Osteocyte (in vitro differentiated cells): ENCODE measurements at places on chromosomes 1 and 21. TPM values are rescaled to one million over a fixed set of nuclear protein-coding genes. Genes with fewer than 3 reads are reported as not detected.

GRCh38 chr1:40820911-40821693 lies 37.5 kb downstream of the KCNQ4 start:
- no peaks in the 10 kb centered on the region for H3K27me3 ChIP-seq
- no peak overlapping the region for H3K27ac ChIP-seq
- H3K36me3 ChIP-seq, result no peaks in the 10 kb centered on the region
- no peak for DNase-seq
- no peak overlapping the region for H3K4me3 ChIP-seq

DNA sequence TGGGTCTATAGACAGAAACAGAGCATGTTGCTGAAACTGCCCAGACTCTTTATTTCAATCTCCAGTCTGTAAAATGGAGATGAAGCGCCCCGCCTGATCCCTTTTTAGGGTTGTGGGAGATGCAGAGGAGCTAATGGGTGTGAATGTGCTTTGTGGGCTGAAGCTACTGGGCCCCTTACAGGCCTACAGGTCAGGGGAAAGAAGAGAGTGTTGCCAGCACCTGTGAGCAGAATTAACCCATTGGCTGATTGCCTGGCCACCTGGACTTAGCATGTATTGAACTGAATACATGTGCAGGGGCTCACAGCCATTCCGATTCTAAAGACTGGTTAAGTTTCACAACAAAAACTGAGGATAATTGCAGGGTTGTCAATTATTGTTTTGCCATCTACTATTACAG lies 13.9 kb upstream of the ATF3 start:
- peaks cover 14% of the 10 kb centered on the region for H3K4me1 ChIP-seq
- peaks cover 21% of the 10 kb centered on the region for H3K27me3 ChIP-seq
- no peak overlapping the region for H3K27ac ChIP-seq
- H3K4me3 ChIP-seq, result no peak overlapping the region

- H3K4me1 ChIP-seq, result no peaks in the 10 kb centered on the region
- no peaks in the 10 kb centered on the region for H3K36me3 ChIP-seq
- H3K4me3 ChIP-seq, result no peak overlapping the region
- peaks cover 18% of the 10 kb centered on the region for H3K27me3 ChIP-seq
These were observed 36.2 kb downstream of the SIM2 start for GRCh38 chr21:36735201-36735515.

DNA sequence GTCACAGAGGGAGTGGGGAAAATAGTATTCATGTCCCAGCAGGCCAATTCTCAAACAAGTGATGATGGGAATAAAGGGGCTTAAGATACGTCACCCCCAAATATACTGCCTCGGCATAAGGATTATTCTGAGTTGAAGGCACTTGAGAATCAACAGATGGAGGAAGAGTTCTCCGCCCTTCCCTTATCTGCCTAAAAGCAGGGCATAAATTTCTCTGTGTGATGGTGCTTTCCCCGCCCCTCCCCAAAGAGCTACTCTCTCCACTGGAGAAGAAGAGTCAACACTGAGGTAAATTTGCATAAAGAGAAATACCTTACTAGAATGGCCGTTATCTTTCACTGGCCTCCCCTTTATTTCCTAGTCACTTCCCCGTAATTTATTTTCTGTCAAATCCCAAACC lies 18.7 kb downstream of the BECN2 start:
- no peaks in the 10 kb centered on the region for H3K36me3 ChIP-seq
- H3K4me3 ChIP-seq, result no peak overlapping the region
- no peaks in the 10 kb centered on the region for H3K27me3 ChIP-seq
- DNase-seq, result no peak

The G0S2 gene
- total RNA-seq, result 0.40 TPM in 1 of 2 replicates, not detected in the other

- no peak overlapping the region for H3K27ac ChIP-seq
- DNase-seq, result peak; percentile 67
- H3K4me3 ChIP-seq, result no peak overlapping the region
- H3K36me3 ChIP-seq, result no peaks in the 10 kb centered on the region
- H3K4me1 ChIP-seq, result no peaks in the 10 kb centered on the region
These were observed 416.9 kb downstream of the PTPRU start for GRCh38 chr1:29653034-29653810.

DNA sequence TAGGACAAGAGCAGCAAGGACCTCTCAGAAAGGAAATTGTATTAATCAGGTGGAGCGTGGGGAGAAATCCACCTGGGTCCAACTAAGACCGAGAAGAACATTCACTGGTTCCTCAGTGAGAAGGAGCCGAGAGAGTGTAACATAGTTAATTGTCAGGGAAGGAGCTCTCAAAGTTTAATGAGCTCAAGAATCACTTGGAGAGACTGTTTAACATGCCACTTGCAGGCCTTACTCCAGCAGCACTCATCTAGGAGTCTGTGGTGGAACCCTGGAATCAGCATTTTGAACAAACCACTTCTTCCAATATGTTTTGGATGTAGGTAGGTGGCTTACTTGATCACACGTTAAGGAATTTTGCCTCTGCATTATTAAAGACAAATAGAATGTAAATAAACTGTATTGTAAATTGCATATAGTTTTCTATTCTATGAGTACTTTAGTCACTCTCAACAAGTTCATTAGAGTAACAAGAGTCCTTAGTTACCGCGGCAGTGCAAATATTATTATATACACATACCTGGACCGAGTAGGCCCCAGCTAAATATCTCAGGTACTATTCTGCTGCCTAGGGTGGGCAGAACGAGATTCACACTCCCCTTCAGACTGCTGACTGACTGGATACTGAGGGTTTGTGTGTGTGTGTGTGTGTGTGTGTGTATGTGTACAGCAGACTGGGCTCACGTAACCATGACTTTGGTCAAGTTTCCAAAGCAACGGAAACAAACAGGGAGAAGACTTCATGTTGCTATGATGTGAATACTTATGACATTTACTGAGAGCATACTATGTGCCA lies 203.2 kb upstream of the USP24 start:
- no peaks in the 10 kb centered on the region for H3K27me3 ChIP-seq
- no peak overlapping the region for H3K4me3 ChIP-seq
- H3K27ac ChIP-seq, result no peak overlapping the region

DNA sequence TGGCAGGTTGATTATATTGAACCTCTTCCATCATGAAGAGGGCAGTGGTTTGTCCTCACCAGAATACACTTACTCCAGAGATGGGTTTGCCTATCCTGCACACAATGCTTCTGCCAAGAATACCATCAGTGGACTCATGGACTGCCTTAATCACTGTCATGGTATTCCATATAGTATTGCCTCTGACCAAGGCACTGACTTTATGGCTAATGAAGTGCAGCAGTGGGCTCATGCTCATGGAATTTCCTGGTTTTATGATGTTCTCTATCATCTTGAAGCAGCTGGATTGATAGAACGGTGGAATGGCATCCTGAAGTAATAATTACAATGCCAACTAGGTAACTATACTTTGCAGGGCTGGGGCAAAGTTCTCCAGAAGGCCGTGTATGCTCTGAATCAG lies 16.6 kb upstream of the GBP6 start:
- H3K36me3 ChIP-seq, result no peaks in the 10 kb centered on the region
- DNase-seq, result no peak
- no peak overlapping the region for H3K4me3 ChIP-seq
- no peak overlapping the region for H3K27ac ChIP-seq

GRCh38 chr1:7726623-7727022 lies 44.5 kb upstream of the VAMP3 start:
- no peak overlapping the region for H3K27ac ChIP-seq
- no peaks in the 10 kb centered on the region for H3K27me3 ChIP-seq
- DNase-seq, result no peak
- no peaks in the 10 kb centered on the region for H3K36me3 ChIP-seq

The IQCC gene
- 3.0 and 3.1 TPM in 2 replicates for total RNA-seq

DNA sequence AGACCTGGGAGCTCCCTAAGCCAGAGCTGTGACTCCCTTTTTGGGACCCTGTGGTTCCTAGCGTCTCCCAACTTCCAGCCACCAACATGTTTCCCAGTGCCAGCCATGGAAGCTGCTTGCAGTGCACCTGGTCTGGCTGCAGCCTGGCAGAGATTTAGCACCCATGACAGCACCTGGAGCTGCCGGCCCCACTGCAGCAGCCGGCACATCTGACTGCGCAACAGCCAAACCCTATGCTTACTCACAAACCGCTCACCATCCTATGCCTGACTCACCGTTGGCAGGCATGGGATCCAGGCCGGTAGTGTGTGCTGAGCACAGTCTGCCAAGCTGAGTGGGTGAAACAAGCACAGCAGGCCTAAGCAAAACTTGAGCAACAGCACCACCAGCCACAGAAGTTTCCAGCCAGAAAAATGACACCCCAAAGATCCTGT lies 435.9 kb upstream of the PRMT6 start:
- DNase-seq, result no peak
- H3K27me3 ChIP-seq, result no peaks in the 10 kb centered on the region
- H3K27ac ChIP-seq, result no peak overlapping the region
- no peak overlapping the region for H3K4me3 ChIP-seq

DNA sequence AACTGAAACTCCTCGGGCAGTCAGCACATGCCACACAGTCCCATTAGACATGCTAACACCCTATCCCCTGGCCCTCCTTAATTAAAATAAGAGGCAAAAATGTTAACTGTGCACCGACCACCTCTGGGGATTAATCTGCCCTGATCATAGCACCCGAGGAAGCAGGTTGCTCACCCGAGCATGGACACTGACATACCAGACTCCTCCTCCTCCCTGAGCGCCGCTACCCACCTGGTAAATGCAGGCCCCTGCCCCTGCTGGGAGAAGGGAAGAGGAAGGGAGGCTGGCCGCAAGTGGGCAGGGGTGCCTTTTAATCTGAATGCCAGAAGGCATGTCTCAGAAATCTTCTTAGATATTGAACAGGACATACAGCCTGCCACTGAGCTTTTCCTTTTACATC lies 360.9 kb downstream of the RRAGC start:
- DNase-seq, result no peak
- no peaks in the 10 kb centered on the region for H3K4me1 ChIP-seq
- H3K27ac ChIP-seq, result no peak overlapping the region
- no peak overlapping the region for H3K4me3 ChIP-seq

The TCHH gene
- total RNA-seq, result 0.05 TPM in 1 of 2 replicates, not detected in the other

- no peak overlapping the region for H3K4me3 ChIP-seq
These were observed 200.6 kb downstream of the RGS7 start for GRCh38 chr1:241156231-241156965.

- no peak for DNase-seq
- H3K27me3 ChIP-seq, result no peaks in the 10 kb centered on the region
- H3K4me1 ChIP-seq, result peaks cover 16% of the 10 kb centered on the region
- H3K36me3 ChIP-seq, result peaks cover 43% of the 10 kb centered on the region
- H3K4me3 ChIP-seq, result no peak overlapping the region
These were observed 23.5 kb upstream of the LRRC47 start for GRCh38 chr1:3819771-3820200.

DNA sequence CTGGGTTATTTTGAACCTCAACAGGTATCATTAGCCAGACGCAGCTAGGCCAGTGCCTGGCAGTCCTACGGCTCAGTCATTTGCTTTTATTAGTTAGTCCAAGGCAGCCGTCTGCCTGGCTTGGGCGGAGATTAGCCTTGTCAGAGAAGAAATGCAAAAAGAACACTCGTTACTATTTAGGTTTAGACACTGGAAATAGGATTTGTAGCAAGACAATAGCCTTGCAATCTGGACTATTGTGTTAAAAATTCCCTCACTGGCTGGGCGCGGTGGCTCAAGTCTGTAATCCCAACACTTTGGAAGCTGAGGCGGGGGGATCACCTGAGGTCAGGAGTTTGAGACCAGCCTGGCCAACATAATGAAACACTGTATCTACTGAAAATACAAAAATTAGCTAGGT lies 11.0 kb upstream of the PRKCZ start:
- H3K36me3 ChIP-seq, result no peaks in the 10 kb centered on the region
- peaks cover 16% of the 10 kb centered on the region for H3K27me3 ChIP-seq
- H3K4me1 ChIP-seq, result no peaks in the 10 kb centered on the region
- H3K27ac ChIP-seq, result no peak overlapping the region

DNA sequence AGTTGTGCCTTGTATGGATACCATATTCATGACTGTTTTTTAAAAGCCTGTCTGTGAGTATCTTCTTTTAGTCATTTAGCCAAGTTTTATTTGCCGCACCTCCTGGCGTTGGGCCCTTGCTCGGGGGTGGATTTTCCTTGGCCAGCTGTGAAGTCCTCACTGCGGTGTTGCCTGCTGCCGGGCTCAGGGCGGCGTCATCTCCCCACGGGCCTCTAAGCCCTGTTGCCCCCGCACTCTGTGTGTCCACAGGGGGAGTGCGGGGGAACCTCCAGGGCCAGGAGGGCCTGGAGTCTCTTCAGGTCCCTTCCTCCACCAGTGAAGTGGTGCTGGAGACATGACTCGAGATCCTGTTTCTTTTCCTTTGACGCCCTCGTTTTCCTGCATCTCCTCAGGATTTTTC lies 65.8 kb upstream of the DIP2A start:
- DNase-seq, result no peak

The TNNT2 gene
- 1.4 and 3.0 TPM in 2 replicates for total RNA-seq

The FBXO28 gene
- 26.0 and 28.1 TPM in 2 replicates for total RNA-seq

DNA sequence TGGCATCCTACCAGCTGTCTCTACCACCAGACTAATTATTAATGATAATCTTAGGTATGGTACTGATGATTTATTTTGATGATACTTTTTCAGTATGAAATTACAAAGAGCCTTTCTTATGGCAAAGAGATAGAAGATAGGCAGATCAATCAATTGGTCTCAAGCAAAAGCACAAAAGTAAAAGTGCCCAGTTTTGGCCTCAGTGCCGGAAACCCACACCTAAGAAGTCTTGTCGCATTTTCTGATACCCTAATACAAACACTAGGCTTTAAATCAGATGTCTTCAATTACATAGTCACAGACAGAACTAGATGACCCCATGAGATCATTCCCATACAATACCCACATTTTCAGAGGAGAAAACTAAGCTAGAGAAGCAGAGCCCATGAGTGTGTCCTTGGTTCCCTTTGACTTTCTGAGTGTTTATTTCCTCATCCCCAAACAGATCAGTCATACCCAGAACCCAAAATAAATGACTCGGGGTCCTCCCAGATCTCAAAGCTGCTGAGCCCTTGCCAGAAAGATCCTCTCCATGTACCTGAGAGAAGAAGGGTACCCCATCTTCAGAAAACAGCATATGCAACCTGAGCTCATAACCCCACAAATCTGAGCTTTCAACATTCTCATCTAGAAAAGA lies 7.7 kb downstream of the ITPKB start:
- H3K4me1 ChIP-seq, result peaks cover 56% of the 10 kb centered on the region
- H3K27ac ChIP-seq, result no peak overlapping the region
- no peak for DNase-seq
- no peak overlapping the region for H3K4me3 ChIP-seq
- H3K27me3 ChIP-seq, result no peaks in the 10 kb centered on the region
- peaks cover 38% of the 10 kb centered on the region for H3K36me3 ChIP-seq

The LEPR gene
- total RNA-seq, result 12.2 and 14.2 TPM in 2 replicates

The WNT9A gene
- 4.8 and 4.9 TPM in 2 replicates for total RNA-seq

The CBS gene
- 92.1 and 95.5 TPM in 2 replicates for total RNA-seq

DNA sequence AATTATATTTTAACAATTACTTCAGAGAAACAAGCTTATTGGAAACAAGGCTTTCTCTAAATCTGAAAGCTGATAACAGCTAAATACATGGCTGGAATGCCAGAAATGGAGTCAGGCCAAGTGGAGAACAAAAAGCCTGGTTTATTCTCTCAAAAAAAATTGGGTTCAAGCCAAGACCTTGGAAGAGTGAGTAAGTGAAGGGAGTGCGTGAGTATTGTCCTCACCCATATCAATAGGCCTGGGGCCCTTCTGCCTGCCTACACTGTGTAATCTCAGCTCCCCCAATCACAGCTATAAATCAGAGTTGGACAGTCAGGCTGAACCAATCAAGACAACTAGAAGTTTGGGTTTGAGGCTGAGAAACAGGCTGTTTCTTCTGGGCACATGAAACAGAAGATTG lies 7.4 kb downstream of the KYAT3 start:
- H3K27ac ChIP-seq, result peak overlapping the region; percentile 78
- H3K4me3 ChIP-seq, result no peak overlapping the region
- peaks cover 54% of the 10 kb centered on the region for H3K4me1 ChIP-seq
- H3K27me3 ChIP-seq, result no peaks in the 10 kb centered on the region

The OR10R2 gene
- not detected in 2 replicates for total RNA-seq

The CASQ1 gene
- total RNA-seq, result not detected in 2 replicates

- no peak within 1 kb of the TSS for H3K4me3 ChIP-seq
- DNase-seq, result no peak
- no peak within 1 kb of the TSS for H3K27ac ChIP-seq
- H3K4me1 ChIP-seq, result no peaks in the 10 kb centered on the region
- H3K27me3 ChIP-seq, result peaks cover 24% of the 10 kb centered on the region
These were observed at the start of gene MMEL1 for GRCh38 chr1:2632561-2633361. MMEL1 (minus strand) TSS chr1:2633016; CDS start chr1:2629484, 3,532 bp downstream.
